ENCODE measurements at places on chromosomes 11 and 22.

- no peak for DNase-seq
Observed at GRCh38 chr22:50343541-50343935, 411 bp downstream of the PPP6R2 start.

- peak; percentile 71 for DNase-seq
Observed at GRCh38 chr22:42473484-42474193, 41.4 kb upstream of the NFAM1 start.

DNA sequence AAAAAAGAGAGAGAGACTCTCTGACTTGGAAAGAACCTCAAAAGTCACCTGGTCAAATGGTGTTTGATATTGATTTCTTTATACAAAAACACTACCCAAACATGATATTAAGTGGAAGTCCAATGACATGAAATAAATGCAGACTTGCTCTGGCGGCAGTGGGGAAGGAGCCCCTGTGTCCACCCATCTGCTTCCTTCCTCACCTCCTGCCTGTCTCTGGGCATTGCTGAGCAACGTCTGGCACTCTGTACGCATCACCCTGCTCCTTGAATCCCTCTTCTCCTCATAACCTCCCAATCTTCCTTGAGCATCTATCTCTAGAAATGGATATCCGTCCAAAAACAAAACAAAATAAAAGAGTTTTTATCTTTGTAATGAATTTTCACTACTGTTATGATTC is 39.9 kb upstream of the GRAMD1B start:
- no peak for DNase-seq

DNA sequence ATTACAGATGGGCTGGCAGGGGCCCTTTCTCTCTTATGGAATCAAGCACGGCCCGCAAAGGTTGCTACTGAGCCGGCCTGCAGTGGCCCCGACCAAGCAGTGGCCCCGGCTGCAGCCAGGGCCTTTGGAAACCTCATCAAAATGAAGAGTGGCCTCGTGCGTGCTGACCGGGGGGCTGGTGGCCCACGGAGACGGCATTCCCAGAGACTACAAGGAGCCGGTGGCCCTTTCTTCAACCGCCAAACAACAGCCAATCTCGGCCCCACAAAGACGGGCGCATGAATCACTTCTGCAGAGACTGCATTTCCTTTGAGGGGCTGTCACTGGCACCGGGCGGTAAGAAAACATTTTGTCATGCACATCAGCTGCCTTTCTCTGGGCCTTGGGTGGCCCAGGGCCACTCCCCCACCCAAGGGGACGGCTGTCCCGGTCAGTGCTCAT is 43.1 kb upstream of the FGF3 start:
- no peak for DNase-seq

GRCh38 chr11:102583141-102583873 is 41.8 kb downstream of the MMP20 start:
- no peak for DNase-seq

DNA sequence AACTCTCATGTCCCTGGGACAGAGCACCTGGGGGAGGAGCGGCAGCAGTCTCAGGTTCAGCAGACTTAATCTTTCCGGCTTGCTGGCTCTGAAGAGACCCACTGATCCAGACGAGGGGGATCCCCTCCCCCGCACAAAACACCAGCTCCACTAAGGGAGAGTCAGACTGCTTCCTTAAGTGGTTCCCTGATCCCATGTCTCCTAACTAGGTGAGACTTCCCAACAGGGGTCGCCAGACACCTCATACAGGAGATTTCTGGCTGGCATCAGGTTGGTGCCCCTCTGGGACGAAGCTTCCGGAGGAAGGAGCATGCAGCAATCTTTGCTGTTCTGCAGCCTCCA is 157.2 kb upstream of the TMEM45B start:
- no peak for DNase-seq

GRCh38 chr22:23531966-23532705 is 48.0 kb downstream of the IGLL1 start:
- no peak for DNase-seq

DNA sequence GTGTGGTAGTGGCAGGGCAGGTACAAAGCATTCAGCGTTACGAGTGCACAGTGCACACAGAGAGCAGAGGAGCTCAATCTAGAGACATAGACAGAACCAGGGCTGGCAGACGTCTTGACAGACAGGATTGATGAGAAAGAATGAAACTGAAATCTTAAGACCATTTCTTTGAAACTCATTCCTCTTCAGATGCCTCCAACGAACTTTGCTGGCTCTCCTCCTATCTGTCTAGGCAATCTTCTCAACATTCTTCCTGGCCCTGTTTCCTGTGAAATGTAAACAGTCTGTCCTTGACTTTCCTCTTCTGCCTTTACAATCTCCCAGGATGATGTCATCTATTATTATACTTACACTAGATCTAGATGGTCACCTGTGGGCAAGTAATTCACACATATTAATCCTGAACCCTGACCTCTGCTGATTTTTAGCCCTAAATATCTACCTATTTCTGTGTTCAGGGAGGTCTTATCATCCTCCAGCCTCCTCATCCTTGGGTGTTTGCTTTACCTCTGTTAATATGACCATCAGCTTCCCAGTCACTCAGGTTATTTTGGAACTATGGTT is 119.5 kb downstream of the ENTHD1 start:
- no peak for DNase-seq

DNA sequence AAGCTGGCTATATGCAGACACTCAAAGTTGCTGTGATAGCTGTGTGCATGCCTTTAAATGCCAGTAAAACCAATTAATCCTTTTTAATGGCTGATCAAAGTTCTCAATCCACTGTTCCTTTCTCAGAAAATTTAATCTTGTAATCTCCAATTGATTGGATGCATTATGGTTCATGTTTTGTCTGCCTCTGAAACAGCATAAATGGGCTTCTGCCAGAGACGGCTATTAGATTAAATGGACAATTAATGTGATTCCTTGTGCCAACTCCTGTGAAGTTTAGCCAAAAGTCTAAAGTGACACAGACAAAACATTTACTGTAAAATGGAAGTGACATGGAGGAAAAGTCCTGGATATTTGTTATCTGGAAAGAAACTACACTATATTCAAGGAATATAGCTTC is 952.5 kb upstream of the FAT3 start:
- DNase-seq, result no peak

DNA sequence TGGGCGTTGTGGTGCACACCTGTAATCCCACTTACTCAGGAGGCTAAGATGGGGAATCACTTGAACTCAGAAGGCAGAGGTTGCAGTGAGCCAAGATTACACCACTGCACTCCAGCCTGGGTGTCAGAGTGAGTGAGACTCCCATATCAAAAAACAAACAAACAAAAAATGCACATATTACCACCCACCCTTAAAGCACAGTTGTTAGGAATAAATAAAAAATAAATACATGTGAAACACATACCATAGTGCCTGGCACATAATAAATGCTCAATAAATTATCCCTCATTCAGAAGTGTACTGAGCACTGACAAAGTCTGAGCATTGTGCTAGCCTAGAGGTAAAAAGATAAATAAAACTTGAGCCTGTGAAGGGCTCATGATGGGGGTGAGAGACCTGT is 9.0 kb upstream of the JAML start:
- DNase-seq, result no peak

DNA sequence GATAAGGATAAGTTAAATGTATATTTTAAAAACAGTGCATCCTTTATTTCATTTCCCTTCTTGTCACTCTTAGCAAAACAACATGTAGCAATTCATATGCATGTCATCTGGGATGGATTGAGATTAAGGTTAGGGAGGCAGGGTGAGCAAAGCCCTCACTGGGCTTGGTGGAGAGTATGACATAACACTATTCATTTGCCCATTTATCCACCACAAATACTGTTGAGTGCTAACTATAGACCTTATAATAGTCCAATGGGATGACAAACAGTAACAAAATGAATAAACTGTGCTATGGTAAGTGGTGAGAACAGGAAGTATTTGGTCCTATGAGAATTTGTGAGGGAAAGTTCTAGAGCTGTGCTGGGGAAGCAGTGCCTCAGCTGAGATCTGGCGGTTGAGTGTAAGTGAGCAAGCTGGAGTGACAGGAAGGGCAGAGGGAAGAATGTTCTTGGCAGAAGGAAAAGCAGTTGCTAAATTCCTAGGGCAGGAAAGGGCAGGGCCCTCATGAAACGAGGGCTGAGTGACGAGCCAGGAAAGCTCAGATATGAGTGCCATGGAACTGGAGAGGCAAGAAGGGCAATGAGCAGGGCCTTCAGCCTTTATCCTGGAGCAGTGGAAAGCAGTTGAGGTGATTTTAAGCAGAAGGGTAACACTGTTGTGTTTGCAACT is 6.7 kb downstream of the HSD17B12 start:
- peak; percentile 9 for DNase-seq

- DNase-seq, result no peak
Observed at GRCh38 chr11:12382451-12382850, 5.1 kb downstream of the PARVA start.

DNA sequence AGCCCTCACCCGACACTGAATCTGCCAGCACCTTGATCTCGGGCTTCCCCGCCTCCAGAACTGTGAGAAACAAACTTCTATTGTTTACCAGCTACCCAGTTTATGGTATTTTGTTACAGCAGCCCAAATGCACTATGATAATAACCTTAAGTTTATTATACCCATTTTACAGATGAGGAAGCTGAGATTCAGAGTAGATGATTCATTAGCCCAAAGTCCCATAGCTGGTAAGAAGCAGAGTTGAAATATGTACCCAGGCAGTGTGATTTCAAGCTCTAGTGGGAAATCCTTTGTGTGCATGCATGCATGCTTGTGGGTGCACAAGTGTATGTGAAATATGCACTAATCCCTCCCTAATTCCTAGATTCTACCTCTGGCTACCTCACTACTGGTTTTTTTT is 7.9 kb downstream of the GRIK4 start:
- DNase-seq, result no peak

DNA sequence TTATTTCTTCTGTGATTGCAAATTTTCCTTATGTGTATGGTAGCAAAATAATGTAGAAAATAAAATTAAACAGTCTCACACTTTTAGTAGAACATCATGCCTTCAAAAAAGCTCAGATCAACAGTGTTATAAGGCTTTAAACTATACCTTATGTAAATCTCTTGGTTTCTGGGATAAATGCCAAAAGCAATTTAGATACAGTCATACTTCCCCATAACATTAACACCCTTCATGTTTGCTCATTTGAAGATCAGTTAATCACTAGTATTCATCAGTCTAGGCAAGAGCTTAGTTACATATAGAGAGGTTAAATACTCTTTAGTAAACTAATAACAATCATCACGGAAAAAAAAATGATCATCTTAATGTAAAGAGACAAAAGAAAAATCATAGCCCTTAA is 421.8 kb upstream of the ANO3 start:
- DNase-seq, result peak; percentile 80

DNA sequence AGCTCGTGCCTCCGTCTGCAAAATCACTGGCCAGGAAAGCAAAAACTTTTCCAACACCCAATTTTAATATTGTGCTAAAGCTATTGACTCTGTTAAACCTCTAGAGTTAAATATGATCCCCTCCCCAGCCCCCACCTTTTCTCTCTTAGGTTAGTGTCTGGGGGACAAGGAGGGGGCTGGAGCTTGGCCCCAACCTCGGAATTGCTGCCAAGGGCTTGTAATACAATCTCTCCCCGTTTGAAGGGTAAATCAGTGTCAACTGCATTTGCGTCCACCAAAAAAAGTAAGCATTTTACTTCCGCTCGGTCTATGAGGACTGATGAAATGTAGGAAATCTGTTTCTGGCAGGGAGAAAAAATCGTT is at the start of gene GAS2:
TSS of gene GAS2 (plus strand) at position 287 of the 363 bp plus-strand sequence. CDS start 8,259 bp downstream, outside the sequence.
- DNase-seq, result no peak

DNA sequence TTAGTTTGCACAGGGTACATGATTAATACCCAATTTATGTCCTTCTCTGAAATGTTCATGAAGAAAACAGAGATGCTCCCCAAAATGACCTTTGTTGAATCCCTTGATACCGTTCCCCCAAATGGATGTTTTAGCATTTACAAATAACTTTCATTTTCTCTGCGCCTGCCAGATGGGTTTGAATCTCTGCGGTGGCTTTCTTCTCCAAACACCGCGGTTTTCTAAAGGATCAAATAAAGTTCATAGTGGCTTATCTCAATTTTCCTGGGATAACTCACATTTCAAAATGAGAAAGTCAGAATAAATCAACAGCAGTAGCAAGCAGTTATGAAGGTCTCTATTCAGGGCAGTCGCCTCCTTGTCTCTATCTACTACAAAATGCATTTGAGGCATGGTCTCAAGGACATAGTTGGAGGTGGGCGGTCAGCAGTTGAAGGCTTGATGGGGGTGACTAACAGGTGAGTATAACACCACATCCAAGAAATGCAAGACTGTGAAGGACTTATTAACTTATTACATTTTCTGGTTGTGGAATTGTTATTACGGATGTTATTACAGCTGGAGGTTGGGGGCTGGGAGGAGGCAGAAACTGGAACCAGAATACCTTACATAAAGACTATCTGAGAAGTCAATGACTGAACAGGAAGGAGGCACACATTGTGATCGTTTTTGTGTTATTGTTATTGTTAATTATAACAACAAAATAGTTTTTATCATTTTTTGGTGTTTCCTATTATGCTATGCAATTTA is 1513.3 kb downstream of the FAM181B start:
- DNase-seq, result no peak

- no peak for DNase-seq
Observed at GRCh38 chr22:47296405-47297260, 534.2 kb downstream of the TBC1D22A start.

DNA sequence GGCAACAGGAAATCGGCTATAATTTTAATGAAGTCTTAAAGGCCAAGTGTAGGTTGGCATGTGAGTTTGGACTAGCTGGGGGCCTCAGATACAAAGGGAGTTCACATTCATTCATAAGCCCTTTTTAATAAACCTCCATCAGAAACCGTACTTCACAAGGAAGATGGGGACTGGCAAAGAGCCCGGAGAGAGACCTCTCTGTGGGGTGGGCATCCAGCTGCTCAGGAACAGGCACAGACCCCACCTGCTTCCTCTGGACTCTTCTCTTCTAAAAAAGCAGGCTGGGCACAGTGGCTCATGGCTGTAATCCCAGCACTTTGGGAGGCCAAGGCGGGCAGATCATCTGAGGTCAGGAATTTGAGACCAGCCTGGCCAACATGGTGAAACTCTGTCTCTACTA is 3.9 kb upstream of the ARFGAP3 start:
- DNase-seq, result no peak

DNA sequence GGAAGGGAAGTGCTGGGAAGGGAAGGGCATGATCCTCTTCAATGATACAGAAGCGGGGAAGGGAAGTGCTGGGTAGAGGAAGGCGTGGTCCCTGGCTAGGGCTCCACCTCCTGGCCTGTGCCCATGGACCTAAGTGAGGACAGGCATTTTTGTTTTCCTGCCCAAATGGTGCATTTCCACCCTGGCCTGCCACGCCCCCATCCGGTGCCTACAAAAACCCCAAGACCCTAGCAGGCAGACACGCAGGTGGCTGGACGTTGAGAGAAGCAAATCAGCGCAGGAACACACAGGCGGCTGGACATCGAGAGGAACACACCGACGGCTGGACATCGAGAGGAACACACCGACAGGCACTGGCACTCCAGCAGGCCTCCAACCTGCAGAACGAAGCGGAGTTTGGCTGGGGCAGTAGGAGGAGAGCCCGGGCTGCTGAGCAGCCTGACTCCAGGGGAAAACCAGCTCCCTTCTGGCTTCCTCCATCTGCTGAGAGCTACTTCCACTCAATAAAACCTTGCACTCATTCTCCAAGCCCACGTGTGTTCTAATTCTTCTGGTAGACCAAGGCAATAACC is 628.3 kb downstream of the BUD13 start:
- DNase-seq, result no peak
